ENCODE measurements at places on chromosomes 4 and X.

- DNase-seq: no peak
These were observed 19.3 kb upstream of the MAGED1 start for GRCh38 chrX:51874123-51874522.

- no peak for DNase-seq
These were observed 39.7 kb downstream of the AFF2 start for GRCh38 chrX:148540114-148540513.

DNA sequence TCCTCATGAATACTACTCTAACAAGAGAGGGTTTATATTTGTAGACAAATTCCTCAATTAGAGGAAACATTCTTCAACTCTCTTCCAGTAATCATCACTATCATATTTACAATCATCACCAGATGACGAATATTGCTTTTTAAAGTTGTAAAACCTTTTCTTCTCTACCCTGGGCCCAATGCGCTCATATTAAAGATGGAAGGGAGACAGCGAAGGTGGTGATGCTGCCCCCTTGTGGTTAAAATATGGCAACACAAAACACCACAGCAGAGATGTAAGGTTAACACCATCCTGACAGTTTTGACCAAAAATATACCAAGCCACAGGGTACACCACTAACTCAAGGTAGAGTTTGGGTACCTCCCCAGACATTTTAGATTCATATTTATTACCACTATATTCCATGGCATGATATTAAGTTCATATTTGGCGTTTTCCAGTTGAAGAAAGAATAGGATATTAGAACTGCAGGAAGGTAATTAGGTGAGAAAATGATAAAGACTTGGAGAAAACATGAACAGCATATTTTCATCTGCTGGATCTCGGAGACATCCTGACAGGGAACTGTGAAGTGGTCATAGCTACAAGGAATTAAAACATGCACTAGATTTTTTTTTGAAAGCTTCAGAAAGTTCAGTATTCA is 72.8 kb downstream of the SLC9A7 start:
- no peak for DNase-seq

- no peak for DNase-seq
These were observed 382.7 kb downstream of the UNC5C start for GRCh38 chr4:95165926-95166524.

- peak; percentile 63 for DNase-seq
These were observed 720 bp downstream of the RPL10 start for GRCh38 chrX:154398668-154399526.
